Dorsolateral prefrontal cortex (tissue), 122 donors: ENCODE measurements at places on chromosomes 13 and 19.

- no peak for DNase-seq
These were observed 906 bp downstream of the FXYD5 start for GRCh38 chr19:35155441-35155840.

DNA sequence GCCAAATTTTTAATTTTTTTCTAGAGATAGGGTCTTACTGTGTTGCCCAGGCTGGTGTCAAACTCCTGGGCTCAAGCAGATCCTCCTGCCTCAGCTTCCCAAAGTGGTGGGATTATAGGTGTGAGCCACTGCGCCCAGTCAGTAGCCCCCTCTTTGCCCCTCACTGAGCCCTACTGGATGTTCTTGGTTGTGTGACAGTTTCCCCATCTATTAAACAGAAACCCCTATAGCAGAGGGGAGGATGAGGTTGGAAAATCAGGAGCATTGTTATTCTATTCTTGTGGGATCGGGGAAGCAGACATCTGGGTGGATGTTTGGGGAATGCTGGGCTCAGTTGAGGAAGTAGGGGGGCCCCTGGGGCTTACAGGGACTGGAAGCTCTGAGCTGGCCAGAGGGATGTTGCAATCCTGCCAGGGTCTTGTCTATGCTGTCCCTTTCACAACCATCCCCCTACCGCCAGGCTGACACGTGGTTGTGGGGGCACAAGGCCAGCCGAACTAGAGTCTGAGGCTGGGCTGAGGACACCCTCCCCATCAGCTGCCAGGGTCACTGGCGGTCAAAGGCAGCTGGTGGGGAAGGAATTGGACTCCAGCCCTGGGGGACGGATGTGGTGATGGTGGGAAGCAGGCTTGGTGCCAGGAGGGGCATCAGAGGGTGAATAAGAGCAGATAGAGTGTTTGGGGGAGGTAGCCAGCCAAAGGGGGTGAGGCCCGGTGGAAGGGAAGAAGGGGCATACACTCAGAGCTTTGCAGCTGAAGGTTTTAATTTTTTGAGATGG is 10.9 kb downstream of the APOC1 start:
- DNase-seq, result peak; percentile 82

- no peak for DNase-seq
These were observed 28.7 kb downstream of the GJA3 start for GRCh38 chr13:20132052-20132634.

GRCh38 chr13:78197231-78197630 is 278.6 kb upstream of the EDNRB start:
- DNase-seq, result no peak

- DNase-seq, result no peak
These were observed 46.3 kb downstream of the POLR1D start for GRCh38 chr13:27667946-27668345.
